ENCODE measurements at places on chromosomes 11 and 22.

- no peak for DNase-seq
Observed at GRCh38 chr11:72965672-72966071, 151.5 kb downstream of the ATG16L2 start.

DNA sequence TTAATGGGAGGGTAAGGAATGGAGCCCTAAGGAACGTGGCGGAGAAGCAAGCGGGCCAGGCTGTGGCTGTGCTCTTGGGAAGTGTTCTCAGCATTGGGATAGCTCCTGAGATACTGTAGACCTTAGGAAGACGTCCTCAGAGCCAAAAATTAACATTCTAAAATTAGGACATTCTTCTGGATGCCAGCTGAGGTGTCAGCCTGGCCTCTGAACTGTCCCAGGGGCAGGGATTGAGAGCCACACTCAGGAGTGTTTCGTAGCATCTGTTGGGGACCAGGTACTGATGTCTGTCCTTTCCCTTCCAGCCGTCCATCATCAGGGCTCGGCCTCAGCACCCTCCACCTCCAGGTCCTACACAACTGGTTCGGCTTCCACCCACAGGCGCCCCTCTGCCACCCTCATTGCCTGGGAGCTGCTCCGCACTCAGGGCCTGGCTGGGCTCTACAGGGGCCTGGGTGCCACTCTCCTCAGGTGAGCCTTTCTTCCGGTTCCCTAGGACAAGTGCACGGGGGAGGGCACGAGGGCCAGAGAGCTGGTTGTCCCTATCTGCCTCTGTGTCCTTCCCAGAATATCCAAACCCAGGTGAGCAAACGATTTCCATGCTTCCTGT, 23.6 kb downstream of the SLC25A18 start:
- DNase-seq: no peak

GRCh38 chr22:23822101-23822671, 16.6 kb downstream of the DERL3 start:
- no peak for DNase-seq

GRCh38 chr22:36770513-36771231, 5.2 kb downstream of the IFT27 start:
- DNase-seq: peak; percentile 37

DNA sequence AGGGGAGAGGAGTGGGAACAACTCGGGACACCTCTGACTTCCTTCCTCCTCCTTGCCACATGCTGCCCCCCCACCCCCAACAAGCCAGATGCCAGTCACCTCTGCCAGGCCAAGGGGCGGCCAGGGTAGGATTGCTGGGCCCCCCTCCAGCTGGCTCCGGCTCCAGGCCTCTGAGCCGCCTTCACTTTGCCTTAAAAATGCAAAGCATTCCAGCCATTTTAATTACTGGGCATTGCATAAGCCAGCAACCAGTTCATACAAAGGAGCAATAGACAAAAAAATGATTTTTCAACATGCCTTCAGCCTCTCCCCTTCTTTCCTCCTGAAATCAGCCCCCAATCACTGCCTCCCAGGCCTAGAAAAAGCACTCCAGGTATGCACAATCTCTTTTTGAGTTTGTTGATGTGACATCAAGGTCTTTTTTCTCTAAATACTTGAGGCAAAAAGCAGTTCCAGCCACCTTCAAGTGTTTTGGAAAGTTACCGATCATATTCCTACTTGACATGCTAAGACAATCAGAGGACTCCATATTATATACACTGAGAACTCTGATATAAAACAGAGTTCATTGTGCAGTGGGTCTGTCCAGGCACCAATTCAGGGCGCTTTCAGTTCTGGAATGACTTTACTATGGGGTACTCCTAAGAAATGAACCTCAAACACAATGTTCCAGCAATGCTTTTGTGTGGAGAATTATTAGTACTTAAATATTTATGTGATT, 12.4 kb upstream of the TIMP3 start:
- DNase-seq: no peak

DNA sequence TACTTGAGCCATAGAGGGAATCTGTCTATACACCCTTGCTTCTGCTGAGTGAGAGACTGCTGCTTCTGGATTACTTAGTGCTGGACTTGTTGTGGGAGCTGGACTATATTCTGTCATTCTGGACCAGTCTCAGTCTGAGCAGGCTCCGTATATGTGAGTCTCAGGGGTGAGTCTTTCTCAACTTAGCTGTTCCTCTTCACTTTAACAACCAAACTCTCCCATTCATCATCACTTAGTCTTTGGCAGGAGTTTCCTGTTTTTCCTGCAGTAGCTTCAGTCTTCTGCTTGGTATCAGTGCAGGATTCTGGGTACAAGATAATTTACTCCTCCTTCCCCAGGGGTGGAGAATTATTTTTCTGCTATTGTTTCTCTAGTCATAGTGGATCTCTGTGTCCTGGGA, 779.5 kb downstream of the METTL15 start:
- DNase-seq: no peak

DNA sequence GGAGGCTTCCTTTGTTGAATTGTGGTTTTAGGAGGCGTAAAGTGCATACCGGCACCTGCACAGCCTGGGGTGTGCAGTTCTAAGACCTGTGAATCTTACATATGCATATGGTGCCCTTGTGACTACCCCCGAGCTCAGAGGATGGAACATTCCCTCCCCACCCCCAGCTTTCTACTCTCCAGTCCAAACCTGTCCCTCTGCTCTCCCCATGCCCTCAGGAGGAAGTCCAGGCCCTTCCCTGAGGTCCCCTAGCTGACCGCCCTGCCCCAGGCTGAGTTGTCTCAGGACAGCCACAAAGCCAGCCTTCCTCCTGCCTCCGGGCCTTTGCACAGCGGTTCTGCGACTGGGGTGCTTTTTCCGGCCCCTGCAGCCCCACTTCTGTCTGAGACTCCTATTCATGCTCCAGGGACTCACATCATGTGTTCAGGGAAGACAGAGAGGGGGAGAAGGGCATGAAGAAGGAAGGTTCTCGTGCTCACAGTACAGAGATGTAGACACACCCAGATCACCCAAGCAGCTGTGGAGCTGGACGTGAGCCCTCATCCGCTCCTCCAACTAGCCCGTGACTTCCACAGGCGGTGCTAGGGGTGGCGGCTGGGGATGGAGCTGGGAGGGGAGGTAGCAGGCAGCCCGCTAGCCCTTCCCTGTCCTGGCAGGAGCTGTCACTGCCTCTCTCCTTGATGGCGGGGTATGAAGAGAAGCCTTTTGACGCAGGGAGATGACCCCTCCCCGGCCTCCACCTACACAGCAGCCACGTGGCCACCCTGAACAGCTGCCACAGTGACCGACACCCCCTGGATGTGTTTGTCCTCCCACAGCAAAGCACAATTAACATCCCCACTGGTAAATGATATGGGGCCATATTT, 50.8 kb downstream of the FLRT1 start:
- no peak for DNase-seq

DNA sequence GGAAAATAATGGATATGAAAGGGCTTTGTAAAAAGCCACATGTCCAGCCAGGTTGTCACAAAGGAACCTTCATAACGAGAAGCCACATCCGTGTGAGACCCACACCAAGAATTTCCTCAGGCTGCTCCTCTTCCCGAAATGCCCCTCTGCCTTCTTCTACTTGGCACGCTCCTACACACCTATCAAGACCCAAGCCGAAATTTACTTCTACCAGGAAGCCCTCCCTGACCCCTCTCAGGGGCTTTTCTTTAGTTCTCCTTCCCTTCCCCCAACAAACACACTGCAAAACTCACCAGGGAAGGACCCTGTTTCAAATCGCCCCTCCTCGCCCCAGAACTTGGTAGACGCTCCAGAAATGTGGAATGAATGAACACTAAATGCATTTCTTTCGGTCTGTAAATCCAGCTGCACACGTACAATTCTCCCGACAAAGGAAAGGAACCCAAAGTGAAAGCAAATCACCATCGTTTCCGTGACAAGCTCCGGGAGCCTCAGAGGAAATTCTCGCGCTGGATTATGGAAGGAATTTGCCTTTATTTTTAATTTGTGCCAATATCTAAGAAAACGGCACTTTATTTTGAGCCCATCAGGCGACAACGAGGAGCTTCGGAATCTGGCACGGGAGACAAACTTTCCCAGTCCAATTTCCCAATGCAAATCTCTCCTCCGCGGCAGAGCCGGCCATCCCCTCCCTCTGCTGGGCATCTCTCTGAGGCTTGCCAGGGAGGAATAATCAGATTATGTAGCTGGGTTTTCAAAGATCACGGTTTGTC, 13.2 kb upstream of the SHISAL1 start:
- DNase-seq: no peak

GRCh38 chr11:6397636-6398035, 7.4 kb downstream of the SMPD1 start:
- DNase-seq: no peak

- no peak for DNase-seq
Observed at GRCh38 chr11:78039391-78039918, 16.4 kb upstream of the KCTD14 start.

DNA sequence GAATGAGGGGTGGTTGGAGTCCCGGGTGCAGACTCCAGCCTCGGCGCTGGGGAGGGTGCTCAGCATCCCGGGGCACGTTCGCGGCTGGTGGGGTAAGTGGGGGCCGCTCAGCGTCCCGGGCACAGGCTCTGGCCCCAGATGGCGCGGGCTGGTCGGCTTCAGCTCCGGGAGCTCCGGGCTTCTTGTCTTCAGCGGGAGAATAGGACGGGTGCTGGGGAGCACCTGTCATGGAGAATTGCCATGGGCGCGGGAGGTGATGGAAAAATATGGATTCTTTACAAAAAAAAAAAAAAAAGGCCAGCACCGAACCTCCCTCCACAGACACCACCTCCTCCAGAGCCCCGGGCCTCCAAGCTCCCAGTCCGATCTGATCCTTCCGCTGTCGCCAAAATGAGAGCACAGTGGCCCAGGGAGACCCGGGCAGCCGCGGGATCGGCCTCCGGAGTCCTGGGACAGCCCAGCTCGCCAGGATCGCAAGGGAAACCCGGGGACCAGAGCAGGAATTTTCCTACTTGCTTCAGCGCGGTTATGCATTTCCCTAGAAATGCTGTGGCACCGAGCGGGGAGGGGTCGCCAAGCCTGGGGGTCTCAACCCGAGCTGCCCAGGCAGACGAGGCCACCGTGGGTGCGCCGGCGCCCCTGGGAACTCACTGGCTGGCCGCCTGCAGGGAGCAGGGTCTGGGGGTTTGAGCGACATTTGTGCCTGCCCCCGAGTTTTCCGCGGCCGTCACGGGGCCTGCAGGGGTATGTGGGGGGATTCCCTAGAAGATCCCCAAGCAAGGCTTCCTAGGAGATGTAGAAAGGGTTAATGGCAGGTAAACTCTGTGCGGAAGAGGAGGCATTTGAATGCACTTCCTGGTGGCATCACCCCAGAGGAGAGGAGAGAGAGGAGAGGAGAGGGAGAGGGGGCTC, 1336.9 kb downstream of the BRD1 start:
- no peak for DNase-seq

- peak; percentile 53 for DNase-seq
Observed at GRCh38 chr22:49735411-49735900, 92.2 kb downstream of the BRD1 start.

- no peak for DNase-seq
Observed at GRCh38 chr11:87256694-87257340, 219.1 kb downstream of the TMEM135 start.

GRCh38 chr11:79331203-79331901, 109.5 kb downstream of the TENM4 start:
- DNase-seq: no peak

- no peak for DNase-seq
Observed at GRCh38 chr11:2328021-2328420, 26.2 kb downstream of the TSPAN32 start.

DNA sequence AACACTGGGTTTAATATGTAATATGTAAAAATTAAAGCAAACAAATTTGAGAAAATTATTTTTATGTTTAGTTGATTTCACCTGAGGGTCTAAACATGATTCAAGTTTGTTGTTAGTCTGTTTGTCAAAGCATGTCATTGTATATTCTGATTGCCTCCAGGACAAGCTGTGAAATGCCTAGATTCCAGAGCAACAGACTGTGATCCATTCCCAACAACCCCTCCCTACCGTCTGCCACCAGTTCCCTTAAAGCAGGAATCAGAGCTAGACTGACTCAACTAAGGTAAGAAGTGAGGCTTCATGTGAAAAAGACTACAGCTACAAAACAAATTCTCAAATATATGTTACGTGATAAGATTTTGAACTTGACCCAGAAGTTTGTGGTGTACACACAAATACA, 304.2 kb downstream of the RAB38 start:
- no peak for DNase-seq

- DNase-seq: no peak
Observed at GRCh38 chr11:125338886-125339811, 156.9 kb downstream of the FEZ1 start.

GRCh38 chr11:35367491-35367890, 51.9 kb downstream of the SLC1A2 start:
- no peak for DNase-seq

DNA sequence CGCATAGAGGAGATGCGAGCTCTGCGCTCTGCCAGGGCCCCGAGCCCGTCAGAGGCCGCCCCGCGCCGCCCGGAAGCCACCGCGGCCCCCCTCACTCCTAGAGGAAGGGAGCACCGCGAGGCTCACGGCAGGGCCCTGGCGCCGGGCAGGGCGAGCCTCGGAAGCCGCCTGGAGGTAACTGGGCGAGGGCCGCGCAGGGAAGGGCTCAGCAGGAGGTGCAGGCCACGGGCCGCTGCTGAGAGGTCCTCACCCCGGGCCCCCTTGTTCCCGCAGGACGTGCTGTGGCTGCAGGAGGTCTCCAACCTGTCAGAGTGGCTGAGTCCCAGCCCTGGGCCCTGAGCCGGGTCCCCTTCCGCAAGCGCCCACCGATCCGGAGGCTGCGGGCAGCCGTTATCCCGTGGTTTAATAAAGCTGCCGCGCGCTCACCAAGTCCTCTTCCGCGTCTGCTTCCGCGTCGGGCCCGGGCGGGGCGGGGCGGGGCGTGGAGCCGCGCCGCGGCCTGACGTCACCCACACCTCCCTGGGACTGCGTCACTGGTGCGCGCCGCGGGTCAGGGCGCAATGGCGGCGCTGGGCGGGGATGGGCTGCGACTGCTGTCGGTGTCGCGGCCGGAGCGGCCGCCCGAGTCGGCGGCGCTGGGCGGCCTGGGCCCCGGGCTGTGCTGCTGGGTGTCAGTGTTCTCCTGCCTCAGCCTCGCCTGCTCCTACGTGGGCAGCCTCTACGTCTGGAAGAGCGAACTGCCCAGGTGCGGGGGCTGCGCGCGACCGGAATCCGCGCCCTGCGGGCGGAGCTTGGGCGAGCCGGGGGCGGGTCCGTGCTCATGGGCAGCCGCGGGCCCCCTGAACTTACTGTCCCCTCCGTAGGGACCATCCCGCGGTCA, at the start of gene RCE1:
TSS of gene RCE1 (plus strand) at position 546 of the 880 bp plus-strand sequence. CDS start at position 561, 15 bp downstream.
- peak; percentile 95 for DNase-seq

- no peak for DNase-seq
Observed at GRCh38 chr11:83132191-83132590, 24.7 kb upstream of the PCF11 start.

DNA sequence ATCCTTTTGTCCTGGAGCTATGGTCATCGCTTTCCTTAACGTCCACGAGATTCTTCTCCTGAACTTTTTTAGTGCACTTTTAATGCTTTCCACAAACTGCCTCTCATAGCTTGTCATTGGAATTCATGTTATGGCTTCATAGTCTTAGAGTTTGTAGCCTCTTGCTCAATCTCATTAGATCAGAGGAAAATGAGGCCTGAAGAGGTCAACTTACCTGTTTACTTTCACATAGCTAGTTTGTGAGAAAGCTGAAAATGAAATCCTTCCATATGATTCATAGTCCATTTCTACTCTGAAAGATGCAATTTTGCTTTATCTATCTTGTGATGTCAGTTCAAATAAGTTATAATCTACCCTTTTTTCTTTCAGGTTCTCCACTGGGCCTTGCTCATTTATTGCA, 1747.2 kb upstream of the RAG2 start:
- DNase-seq: no peak

Data from hematopoietic multipotent progenitor cell treated with erythropoietin and hydrocortisone succinate and interleukin-3 and kit ligand, for 4 days (in vitro differentiated cells).